COR-L47 (cell line): ENCODE measurements at places on chromosomes 11 and 22.

DNA sequence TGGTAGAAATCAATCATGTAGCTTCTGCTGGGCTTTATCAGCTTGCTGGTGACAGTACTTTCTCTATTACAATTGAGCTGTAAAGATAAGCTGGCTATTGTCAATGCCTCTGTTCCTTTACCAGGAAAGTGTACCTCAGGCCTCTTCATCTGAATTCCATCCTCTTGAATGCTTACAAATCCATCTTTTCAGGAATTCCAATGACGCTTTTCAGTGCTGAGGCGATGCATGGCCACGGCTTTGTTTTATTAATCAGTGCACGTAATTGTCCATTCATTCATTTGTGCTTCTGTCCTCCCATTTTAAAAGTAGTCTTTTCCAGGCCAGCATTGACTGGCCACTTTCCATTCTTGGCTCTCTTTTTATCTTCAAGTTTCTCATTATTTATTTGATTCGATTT lies 202.0 kb downstream of the PGR start:
- no peak for DNase-seq

- DNase-seq: no peak
Observed at GRCh38 chr11:102611291-102611690, 13.8 kb downstream of the MMP20 start.

DNA sequence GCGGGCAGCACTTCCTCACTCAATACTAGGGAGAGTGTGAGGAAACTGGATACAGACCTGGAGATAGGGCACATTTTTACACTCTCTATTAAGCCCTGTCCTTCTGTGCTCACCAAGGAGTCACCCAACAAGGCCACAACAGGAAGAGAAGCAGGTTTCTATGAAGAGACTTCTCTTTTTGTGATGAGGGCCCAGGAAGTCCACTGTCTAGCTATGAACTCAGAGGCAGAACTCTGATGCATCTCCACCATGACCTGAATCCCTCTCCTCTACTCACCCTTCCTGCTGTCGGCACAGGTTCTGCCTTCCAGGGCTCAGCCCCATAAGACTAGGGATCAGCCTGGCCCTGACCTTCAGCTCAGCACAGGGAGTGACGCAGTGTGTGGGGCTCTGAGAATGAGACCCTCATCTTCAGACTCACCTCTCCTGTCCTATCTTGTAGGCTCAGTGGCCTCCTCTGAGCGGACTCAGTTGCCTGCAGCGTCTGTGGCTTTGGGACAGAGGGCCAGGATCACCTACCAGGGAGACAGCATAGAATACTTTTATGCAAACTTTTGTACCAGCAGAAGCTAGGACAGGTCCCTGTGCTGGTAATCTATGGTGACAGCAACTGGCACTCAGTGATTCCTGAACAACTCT lies 49.3 kb upstream of the IGLL5 start:
- no peak for DNase-seq

DNA sequence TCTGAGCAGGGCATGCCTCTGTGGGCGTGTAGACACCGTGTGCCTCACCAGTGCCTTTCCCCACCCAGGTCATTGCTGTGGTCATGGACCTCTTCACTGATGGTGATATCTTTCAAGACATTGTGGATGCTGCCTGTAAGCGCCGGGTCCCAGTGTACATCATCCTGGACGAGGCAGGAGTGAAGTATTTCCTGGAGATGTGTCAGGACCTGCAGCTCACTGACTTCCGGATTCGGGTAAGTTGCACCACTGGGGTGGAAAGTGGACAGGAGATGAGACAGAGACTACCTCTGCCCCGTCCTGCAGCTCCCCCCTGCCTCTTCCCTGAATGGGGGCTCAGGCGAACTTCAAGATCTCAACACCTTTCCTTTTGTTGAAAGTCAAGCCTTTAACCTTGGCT lies 24.3 kb downstream of the FAM83F start:
- no peak for DNase-seq

GRCh38 chr11:123321636-123322035 lies 108.4 kb upstream of the GRAMD1B start:
- no peak for DNase-seq

DNA sequence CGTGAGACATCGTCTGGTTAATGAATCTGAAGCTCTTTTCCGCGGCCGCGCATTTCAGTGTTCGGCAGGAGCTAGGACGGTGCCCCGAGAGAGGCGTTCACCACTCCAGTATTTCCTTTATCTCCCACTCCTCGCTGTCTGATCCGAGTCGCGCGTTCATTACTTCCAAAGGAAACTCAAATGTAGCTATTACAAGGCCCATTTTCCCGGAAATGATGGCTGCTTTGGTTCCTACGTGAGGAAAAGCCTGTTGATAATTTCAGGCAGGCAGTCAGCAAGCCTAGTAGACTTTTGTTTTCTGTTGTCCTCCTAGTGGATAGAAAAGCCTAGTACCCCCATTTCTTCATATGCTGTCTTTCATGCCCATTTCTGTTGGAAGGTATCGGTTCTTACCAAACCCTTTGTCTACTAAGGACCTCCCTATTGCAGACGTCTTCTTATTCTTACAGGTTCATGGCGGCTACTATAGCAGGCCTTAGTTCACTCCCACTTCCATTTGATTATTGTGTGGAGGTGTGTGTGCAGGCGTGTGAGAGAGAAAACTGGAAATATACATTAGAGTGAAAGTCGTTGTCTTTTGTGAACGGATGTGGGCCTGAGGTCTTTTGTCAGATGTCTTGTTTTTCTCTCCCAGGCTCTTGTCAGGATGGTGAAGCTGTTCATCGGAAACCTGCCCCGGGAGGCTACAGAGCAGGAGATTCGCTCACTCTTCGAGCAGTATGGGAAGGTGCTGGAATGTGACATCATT lies 737 bp downstream of the RBM4 start:
- DNase-seq: no peak

GRCh38 chr22:45072322-45072903 lies 62.6 kb upstream of the PHF21B start:
- no peak for DNase-seq

DNA sequence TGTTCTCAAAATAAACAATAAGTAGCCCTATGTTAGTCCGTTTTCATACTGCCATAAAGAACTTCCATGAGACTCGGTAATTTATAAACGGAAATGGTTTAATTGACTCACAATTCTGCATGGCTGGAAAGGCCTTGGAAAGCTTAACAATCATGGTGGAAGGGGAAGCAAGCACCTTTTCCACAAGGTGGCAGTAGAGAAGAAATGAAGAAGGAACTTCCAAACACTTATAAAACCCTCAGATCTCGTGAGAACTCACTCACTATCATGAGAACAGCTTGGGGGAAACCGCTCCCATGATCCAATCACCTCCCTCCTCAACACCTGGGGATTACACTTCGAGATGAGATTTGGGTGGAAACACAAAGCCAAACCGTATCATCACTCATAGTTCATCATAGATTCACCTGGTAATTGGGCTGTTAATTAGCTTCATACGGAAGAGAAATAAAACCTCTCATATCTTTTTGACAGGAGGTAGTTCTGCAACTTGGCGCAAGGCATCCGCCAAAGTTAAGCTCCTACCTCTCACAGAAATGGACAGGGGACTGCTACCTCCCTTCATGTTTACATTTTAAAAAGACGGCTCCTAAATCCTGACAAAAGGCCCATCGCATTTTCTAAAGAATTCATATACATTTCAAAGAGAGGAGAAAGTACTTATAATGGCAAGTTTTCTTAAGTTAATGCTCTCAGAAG lies 49.0 kb downstream of the MUC15 start:
- DNase-seq: peak; percentile 2

DNA sequence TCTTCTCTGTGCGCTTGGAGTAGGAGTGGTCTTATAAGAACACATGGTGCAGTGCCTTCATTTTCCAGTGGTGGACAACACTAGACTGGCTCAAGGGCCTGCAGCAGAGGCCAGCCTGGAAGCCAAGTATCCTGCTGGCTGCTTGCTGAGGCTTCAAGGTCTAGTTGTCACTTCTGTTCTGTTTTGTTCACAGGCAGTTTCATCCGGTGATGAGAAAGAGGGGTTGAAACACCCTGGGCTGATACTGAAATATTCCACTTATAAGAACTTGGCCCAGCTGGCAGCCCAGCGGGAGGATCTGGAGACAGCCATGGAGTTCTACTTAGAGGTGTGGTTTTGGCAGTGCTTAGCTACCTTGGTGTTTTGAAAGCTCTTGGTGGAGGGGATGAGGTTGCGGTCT lies 29.8 kb downstream of the CABIN1 start:
- DNase-seq: no peak

- DNase-seq: no peak
Observed at GRCh38 chr11:21461701-21462100, 731.2 kb upstream of the ANO5 start.

DNA sequence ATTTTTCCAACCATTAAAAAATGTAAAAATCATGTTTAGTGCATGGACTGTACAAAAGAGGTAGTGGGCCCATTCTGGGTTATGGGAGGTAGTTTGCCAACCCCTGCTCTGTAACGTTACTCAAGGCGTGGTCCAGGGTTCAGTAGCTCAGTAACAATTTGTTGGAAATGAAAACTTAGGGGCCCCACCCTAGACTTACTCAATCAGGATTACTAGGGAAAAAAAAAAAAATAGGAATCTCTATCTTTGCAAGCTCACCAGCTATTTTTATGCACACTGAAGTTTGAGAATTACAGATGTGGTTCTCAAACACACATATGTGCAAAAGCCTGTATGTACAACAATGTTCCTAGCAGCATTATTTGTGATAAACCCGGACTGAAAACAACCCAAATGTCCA lies 17.3 kb upstream of the LMO2 start:
- DNase-seq: no peak

GRCh38 chr22:26681395-26681821 lies 24.0 kb downstream of the MIAT start:
- no peak for DNase-seq
